ENCODE measurements at places on chromosomes 3 and 15. TPM values are rescaled to one million over a fixed set of nuclear protein-coding genes. Genes with fewer than 3 reads are reported as not detected.

The RTP3 gene
- polyA plus RNA-seq, result not detected

The SLC28A2 gene
- polyA plus RNA-seq, result not detected

The ARHGEF26 gene
- polyA plus RNA-seq, result 0.05 TPM

The AHSG gene
- polyA plus RNA-seq, result not detected

The ZWILCH gene
- 1.4 TPM for polyA plus RNA-seq

The WDR93 gene
- polyA plus RNA-seq, result not detected

The TUSC7 gene
- polyA plus RNA-seq, result not detected

DNA sequence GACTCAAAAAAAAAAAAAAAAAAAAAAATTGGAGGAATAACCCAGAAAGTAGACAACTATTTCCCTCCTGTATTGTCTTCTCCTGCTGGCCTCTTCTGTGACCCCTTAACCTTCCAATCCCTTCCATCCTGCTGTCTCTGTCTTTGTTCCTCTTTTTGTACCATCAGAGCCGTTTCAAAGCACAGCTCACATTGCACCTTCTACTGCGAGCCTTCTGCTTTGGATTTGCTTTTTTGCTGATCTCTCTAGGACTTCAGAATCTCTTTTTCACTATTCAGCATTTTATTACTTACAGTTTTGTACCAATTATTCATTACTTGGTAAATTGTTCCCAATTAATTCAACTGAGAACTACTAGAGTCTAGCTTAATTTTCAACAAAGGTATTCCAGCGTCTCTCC lies 284.0 kb upstream of the TBL1XR1 start:
- peak; percentile 25 for DNase-seq

GRCh38 chr3:66938338-66938963 lies 59.7 kb upstream of the KBTBD8 start:
- no peak for DNase-seq

DNA sequence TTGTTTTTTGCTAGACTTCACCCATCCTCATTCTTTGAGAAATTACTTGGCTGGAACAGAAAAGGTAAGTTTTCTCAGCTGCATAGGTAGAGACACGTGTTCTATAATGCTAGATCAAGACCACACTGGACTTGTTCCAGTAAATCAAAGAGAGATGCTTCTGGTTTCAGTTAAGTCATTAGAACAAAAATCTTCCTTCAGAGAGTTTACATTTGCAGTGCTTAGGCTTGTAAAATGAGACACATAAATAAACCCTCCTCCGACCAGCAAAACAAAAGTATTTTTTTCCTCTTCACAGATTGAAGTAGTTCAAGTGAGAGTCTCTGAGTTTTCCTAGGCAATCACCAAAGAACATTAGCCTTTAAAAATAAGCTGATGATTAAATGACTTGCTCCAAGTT lies 87.3 kb upstream of the PROK2 start:
- DNase-seq, result no peak

DNA sequence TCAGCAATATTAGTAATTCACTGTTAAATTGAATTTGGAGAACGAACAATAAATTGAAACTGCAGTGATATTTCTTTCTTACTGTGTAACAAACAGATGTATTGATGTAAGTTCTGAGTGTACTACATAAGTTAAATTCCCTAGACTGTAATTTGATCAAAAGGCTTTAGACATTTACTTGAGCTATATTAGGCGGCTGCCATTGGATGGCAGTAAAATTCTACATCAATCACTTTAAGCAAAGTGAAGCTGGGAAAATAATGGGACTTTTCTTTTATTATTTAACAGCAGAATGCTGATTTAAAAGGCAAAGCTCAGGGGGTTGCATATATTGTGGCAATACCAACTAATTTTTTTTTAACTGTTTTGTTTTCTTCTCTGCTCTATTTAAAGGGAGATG lies 212.6 kb upstream of the PLSCR5 start:
- DNase-seq, result no peak

DNA sequence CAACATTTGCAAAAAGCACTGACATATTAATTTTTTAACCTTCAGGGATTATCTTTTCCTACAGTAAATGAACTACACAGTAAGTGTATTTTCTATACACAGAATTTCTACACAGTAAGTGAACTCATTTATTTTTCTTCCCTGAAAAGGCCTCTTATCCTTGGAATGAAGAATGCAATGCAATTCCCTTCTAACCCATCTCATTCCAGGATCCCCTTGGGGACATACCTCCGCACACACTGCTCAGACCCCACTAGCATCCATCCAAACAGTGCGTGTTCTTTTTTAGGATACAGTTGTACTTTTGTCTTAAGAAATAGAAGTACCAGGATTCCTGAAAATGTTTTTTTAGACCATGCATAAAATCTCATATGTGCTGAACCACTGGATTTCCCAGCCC lies 152.8 kb downstream of the UACA start:
- DNase-seq, result no peak

DNA sequence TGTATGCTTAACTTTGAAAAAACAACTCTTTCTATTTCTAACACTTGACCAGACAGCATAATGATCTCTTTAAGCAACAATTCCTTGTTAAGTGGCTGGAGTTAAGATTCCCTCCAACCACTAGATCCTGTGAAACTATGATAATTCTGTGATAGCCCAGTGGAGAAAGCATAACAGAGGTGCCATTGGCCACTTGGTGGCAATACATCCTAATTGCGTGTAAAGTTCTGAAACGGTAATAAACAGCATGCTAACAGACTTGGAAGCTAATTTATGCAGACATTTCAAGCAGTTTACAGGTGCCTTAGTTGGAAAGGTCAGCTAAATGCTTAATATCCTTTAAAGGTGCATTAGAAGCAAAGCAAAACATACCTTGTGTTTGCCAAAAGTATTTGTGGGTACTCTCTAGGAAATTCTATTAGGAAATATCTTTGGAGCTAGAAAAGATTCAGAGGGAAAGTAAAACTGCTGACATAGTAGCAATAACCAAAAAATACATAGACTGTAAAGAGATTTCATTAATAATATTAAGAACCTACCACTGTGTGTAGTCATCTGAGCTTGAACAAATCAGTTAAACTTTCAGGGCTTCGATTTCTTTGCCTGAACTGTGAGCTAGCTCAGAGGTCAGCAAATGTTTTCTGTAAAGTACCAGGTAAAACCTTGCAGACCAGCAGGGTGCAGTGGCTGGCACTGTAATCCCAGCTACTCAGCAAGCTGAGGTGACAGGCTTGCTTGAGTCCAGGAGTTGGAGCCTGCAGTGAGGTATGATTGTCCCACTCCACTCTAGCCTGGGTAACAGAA lies 19.0 kb upstream of the CSTA start:
- no peak for DNase-seq

DNA sequence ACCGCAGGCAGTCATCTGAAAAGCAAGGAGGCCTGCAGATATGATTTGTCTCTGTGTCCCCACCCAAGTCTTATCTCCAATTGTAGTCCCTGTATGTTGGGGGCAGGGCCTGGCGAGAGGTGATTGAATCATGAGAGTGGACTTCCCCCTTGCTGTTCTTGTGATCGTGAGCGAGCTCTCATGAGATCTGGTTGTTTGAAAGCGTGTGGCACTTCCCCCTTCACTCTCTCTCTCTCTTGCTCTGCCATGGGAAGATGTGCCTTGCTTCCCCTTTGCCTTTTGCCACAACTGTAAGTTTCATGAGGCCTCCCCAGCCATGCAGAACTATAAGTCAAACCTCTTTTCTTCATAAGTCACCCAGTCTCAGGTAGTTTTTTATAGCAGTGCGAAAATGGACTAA lies 83.3 kb downstream of the TMCO5A start:
- peak; percentile 93 for DNase-seq

DNA sequence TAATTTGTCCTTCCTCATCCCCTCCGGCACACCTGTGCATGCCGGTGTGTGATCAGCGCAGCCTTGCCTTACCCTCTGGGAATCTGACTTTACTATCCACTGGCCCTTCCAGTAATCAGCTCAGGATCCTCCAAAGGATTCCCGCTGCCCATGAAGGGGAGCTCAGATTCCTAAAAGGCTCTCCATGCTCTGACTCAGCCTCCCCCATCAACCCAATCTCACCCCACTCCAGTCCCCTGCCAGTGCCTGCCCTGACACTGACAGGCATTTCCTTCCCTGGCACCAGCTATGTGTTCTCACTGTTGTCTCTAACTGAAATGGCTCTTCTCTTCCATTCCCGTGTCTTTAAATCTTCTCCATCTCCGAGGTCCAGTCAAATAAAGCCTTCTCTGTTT lies 7.3 kb upstream of the BCL2A1 start:
- no peak for DNase-seq

- peak; percentile 69 for DNase-seq
Observed at GRCh38 chr3:72344236-72344635, 504.0 kb downstream of the SHQ1 start.

- DNase-seq, result no peak
Observed at GRCh38 chr3:70386043-70386442, 73.6 kb upstream of the MDFIC2 start.

DNA sequence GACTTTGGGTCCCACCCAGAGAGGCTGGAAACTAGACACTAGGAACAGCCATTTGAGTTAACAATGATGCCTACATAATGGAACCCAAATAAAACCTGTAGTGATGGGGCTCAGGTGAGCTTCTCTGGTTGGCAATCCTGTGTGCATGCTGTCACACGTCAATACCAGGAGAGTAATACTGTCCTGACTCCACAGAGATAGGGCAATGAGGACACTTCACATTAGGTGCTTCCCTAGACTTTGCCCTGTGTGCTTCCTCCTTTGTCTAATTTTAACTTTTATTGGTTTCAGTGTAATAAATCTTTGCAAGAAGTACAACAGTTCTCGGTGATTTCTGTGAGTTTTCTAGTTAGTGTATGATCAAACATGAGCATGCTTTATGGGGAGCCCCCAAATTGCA lies 281.8 kb upstream of the ARRDC4 start:
- no peak for DNase-seq

GRCh38 chr15:71508081-71508682 lies 302.2 kb upstream of the NR2E3 start:
- no peak for DNase-seq

GRCh38 chr3:53833700-53834099 lies 12.5 kb downstream of the CHDH start:
- peak; percentile 4 for DNase-seq

DNA sequence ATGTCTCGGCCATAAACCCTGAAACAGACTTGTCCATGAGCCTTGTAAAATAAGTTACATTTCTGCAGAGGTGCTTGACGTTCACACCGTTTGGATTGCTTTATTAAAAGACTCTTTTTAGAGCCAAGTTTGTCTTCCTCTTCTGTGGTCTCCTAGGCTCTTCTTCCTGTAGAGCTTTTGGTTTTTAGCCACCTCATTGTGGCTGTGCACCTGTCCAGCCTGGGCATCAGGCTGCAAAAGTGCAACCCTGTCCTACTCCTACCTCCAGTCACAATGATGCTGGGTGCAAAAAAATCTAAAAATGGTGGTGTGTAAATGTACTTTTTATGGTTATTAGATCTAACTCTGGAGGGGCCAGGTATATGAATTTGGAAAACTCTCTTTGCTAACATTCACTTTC lies 2.8 kb upstream of the RIOX2 start:
- DNase-seq, result no peak

DNA sequence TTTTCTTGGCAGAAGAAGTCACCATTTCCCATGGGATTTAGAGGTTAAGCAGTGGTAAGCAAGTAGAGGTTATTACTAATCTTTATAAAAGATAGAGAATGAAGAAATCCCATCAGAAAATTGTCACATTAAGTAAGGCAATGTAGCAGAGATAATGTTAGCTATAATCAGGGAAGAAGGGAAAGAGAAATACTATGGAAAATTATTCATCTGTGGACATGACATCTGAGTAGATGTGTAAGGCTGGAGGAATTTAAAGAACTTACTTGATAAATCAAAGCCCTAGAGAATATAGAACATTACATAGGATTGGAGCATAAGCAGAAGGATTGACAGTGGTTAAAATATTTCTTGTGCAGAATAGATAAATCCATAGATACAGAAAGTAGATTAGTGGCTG lies 553.1 kb upstream of the CBLB start:
- DNase-seq, result no peak

DNA sequence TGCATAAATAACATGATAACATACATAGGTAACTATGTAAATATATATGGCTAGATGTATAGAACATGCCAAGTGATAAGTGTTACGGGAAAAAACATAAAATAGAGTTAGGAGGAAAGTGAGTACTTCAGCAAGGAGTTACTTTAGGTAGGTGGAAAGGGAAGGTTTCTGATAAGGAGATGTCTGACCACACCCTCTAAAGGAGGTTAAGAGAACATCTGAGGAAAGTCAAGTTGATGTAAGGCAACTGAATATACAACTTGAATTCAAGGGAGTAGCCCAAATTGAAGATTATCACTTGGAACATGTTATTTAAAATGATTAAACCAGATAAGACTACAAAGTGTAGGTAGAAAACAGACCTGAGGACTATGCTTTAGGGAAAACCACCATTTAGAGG lies 13.8 kb downstream of the PIERCE2 start:
- DNase-seq, result no peak

DNA sequence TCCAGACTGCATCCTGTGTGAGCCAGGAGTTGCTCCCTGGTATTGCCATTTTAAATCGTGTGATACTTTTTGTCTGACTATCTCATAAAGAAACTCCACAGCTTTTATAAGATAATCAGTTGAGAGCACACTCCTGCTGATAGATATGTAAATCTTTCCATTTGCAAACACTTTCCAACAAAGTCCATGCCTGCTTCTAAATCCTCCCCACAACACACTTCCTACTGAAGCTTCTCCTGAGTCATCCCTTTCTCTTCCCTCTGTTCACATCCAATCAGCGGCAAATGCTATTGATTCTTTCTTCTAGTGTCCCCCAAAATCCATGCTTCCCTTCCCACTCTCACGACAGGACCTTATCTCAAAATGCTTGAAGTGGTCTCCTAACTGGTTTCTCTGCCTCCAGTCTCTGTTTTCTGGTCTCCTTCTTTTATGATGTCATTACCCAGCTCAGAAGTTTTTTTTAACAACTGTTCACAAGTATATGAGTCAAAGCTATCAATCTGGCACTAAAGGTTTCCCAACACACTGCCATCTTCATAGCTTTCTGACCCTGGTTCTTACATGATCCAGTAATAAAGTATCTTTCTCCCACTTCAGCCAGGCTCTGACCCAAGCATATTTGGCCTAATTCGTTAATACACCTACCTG lies 4.5 kb upstream of the WWTR1 start:
- DNase-seq, result no peak

GRCh38 chr15:91227117-91227516 lies 127.1 kb downstream of the SV2B start:
- DNase-seq, result no peak

DNA sequence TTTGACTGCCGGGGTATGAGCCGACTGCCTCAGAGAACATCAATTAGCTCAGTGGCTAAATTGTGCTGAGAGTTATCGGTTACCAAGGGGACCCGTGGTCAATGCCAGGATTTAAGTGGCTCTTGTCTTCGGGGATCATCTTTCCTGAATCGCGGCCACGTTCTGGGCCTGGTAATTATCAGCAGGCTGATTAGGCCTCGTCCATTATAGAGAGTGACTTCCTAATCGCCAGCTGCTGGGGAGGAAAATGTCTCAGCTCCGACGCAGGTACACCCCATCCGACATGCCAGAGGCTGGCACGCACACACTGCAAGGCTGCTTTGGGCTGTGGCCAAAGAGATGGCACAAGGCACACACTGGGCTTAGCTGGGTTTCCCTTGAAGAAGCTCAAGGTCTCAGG lies 10.6 kb downstream of the TRH start:
- DNase-seq, result no peak
